ENCODE measurements at places on chromosomes 7 and 10.

- no peak for DNase-seq
Measured at GRCh38 chr7:70544016-70544415, 587.9 kb upstream of the GALNT17 start.

GRCh38 chr7:25029075-25029474, 49.1 kb upstream of the OSBPL3 start:
- DNase-seq = no peak

DNA sequence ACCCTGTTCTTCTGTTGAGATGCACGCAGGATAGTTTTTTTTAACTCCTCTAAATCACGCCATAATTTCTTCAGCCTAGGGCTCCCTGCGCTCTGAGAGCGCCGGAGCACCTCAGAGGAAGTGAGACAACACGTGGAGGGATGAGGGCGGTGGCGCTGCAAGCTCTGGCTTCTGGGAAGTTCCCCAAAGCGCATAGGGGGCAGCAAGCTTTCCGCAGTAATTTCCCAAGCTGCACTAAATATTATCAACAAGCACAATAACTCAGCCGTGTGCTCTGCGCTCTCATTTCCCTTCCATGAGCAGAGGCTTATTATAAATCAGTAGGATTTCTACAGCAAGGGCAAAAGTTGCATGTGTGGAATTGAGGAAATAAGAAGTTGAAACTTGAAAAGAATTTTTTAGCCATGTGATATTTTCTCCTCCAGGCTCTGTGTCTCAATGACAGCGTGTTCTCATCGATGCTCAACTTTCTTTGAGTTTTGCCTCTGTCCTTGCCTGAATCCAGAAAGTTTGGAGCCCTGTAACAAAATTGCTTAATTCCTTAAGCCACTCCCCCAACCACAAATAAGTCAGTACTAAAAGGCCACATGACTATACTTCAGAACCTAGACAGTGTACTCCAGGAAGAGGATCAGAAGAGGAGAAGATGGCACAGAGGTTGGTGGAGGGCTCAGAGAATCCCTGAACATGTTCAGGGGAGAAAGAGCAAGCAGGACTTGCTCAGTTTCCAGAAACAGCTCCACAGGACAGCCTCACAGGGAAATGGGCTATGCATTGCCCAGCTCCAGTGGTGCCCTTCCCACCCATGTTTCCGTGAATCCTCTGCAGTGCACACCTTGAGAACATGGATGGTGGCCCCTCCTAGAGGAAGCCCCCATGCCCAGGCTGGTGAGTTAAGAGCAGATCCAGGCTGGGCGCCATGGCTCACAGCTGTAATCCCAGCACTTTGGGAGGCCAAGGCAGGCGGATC, 221.5 kb upstream of the GHITM start:
- DNase-seq = no peak

DNA sequence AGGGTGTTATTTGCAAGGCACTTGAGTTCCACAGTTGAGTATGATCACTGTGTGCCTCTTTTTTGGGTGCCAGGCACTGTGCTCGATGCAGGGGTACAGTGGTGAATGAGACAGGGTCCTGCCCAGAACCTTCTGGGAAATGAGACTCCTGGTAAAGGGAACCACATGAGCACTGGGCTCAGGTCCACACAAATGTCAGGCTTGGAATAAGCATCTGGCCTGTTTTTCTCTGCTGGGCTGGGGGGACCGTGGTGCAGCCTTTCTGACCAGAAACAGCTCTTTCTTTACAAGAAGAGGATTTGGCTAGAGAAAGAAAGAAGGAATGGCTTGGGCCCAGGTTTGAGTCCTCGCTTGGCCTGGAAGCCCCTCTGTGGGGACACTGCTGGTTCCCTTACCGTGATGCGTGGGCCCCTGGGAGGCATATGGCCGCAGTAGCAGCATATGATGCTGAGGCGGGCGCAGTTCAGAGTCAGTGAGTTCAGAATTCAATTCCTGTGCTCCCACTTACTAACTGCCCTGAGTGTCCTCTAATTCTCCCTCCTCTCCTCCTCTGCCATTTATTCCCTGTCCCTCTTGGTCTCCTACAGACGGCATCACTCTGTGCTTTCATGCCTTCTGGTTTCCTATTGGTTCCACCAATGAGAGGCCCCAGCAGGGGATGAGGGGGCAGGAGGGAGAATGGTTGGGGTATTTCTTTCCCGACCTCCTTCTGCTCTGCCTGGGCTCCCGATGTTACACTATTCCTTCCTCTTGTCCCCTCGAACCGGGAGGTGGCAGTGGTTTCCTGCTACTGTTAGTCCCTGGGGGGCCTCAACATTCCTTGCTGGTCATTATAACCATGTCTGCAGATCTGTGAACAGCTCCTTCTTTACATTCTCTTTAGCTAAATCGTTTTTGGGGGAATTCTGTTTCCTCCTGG, 9.6 kb upstream of the KCP start:
- no peak for DNase-seq

GRCh38 chr10:125151553-125152449, 8.6 kb downstream of the CTBP2 start:
- DNase-seq = no peak
